ENCODE measurements at places on chromosomes 3 and 15. TPM values are rescaled to one million over a fixed set of nuclear protein-coding genes. Genes with fewer than 3 reads are reported as not detected.
A peak's percentile ranks its signal among the peaks of the same experiment; 100 is the strongest.

The TNNC1 gene
- total RNA-seq: 0.99 TPM

The XCR1 gene
- not detected for total RNA-seq

The RTP1 gene
- not detected for total RNA-seq

- no peak overlapping the region for H3K4me3 ChIP-seq
- no peak overlapping the region for H3K27ac ChIP-seq
- DNase-seq: no peak
- H3K4me1 ChIP-seq: no peaks in the 10 kb centered on the region
- H3K27me3 ChIP-seq: no peaks in the 10 kb centered on the region
These were observed 39.8 kb downstream of the GYG1 start for GRCh38 chr3:149031096-149031495.

DNA sequence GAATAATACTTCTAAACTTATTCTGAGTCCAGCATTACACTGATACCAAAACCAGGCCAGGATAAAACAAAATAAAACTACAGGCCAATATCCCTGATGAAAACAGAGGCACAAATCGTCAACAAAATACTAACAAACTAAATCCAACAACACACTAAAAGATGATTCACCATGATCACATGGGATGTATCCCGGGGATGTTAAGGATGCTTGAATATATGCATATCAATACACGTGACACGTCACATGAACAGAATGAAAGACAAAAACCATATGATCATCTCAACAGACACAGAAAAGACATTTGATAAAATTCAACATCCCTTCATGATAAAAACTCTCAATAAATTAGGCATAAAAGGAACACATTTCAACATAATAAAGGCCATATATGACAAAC is 91.5 kb downstream of the CSNK1G1 start:
- H3K4me1 ChIP-seq: no peaks in the 10 kb centered on the region
- no peak for DNase-seq
- H3K36me3 ChIP-seq: no peaks in the 10 kb centered on the region
- no peak overlapping the region for H3K27ac ChIP-seq
- H3K4me3 ChIP-seq: no peak overlapping the region

DNA sequence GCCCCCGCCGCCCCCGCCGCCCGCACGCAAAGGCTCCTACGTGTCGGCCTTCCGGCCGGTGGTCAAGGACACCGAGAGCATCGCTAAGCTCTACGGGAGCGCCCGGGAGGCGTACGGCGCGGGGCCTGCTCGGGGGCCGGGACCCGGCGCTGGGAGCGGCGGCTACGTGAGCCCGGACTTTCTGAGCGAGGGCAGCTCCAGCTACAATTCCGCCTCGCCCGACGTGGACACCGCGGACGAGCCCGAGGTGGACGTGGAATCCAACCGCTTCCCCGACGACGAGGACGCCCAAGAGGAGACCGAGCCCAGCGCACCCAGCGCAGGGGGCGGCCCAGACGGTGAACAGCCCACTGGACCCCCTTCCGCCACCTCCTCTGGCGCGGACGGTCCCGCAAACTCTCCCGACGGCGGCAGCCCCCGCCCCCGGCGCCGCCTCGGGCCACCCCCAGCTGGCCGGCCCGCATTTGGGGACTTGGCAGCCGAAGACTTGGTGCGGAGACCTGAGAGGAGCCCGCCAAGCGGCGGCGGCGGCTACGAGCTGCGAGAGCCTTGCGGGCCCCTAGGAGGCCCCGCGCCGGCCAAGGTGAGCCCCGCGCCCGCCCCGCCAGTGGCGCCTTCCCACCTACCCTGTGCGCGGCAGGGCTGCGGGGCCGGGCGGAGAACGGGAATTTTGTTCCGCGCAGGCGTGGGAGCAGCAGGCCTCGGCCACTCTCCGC is 2.4 kb downstream of the SKOR1 start:
- DNase-seq: no peak
- H3K27me3 ChIP-seq: peaks cover 77% of the 10 kb centered on the region
- H3K4me1 ChIP-seq: peaks cover 68% of the 10 kb centered on the region

DNA sequence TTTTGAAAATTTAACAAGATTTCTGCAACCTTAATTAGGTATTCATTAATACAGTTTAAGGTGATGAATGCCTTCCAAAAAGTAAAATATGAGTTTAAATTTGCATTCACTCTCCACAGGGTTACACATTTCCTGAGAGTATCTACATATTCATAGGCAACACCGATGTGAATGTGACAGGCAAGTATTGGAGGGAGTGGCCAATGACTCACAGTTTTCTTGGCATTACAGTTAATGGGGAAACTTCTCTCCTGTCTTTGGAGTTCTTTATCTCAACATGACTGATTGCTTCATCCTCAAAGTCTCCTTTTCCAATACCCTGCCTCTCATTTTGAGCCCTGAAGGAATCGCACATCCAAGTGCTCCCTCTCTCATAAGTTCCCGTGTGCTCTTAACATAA is 181.9 kb upstream of the CHL1 start:
- H3K36me3 ChIP-seq: no peaks in the 10 kb centered on the region
- no peak for DNase-seq
- H3K4me1 ChIP-seq: no peaks in the 10 kb centered on the region
- H3K27ac ChIP-seq: no peak overlapping the region

DNA sequence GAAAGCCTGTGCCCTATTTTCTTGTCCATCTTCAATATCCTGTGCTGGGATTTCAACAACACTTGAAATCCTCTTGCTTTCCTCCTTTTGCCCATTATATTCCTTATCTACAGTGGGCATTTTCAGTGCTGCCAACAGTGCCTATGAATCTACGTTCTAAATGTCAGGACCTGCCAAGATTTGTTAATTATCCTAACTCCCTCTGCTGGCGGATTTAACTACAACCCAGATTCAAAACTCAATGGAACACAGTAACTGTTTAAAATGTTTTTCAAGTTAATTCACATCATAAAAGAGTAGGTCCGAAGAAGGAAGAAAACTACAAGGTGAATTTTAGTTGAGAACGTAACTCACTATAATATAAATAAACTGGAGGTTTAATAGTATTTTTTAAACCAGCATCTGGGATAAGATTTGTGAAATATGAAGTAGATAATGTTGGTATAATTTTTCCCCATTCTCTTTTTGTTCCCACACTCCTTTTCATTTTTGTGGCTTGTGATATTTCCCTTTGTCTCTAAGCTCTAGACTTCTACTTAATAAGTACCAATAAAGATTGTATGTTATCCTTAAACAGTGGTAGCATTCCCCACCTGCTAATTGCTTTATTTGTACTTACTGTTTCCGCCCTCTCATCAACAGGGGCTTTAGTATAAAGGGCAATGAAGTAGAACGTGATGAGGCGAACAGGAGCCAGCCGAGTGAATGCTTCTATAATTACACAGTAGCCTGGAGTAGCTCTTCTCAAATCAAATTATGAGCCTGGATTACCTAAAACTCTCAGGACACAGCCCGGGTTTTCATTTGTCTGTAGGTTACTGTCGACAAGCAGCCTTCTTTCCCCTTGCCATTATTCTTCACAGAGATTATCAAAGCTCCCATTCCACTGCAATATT is 302.5 kb upstream of the ATP11B start:
- H3K4me3 ChIP-seq: no peak overlapping the region
- H3K27ac ChIP-seq: no peak overlapping the region
- DNase-seq: no peak

DNA sequence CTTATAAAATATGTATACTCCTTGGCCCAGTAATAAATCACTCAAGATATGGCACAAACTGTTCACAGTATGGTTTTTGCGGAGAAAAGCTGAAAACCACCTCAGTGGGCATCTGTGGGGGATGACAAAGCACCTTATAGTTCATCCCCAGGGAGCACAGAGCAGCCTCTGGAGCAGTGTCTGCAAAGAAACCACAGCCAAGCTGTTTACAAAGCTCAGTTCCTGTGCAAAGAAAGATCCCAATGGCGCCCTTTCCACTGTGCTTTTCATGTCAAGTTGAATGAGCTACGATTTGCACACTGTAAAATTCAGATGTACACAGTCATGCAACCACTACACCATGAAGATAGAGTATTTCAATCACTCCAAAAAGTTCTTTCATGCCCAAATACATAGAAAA is 2.5 kb upstream of the EFCC1 start:
- peaks cover 31% of the 10 kb centered on the region for H3K4me1 ChIP-seq
- H3K27me3 ChIP-seq: peaks cover 13% of the 10 kb centered on the region
- DNase-seq: no peak
- H3K27ac ChIP-seq: no peak overlapping the region
- H3K4me3 ChIP-seq: no peak overlapping the region

DNA sequence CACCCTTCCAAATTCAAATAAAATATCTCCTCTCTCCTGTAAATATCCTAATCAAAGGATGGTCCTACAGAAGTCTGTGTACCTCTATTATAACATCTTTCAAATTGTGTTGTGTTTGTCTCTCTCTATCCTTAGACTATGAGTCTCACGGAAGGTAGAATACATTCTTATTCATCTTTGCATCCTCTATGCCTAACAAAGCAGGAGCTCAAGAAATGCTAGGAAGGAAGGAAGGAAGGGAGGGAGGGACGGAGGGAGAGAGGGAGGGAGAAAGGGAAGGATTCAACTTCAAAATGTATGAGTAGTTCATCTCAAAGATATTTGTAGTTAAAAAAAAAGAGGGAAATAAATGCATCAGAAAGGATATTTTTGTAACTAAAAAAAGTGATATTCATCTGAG is 150.0 kb downstream of the RTP4 start:
- no peaks in the 10 kb centered on the region for H3K27me3 ChIP-seq
- no peaks in the 10 kb centered on the region for H3K4me1 ChIP-seq
- H3K4me3 ChIP-seq: no peak overlapping the region
- H3K27ac ChIP-seq: no peak overlapping the region

DNA sequence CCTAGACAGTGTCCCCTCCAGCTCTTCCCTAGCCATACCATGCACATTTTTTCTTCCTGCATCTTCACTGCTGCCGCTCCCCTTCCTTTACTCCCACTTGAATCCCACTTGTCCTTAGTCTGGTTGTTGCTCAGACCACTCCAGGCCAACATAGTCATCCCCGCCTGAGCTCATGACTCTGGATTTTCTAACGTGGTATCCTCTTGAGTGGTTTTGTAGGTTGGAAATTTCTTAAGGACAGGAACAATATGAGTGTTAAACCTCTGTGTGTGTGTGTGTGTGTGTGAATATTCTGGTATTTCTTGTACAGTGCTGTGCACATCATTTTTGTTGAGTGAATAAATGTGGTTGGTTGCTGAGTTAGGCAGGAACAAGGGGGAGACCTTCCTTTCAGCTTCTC is 3.1 kb downstream of the BAHD1 start:
- H3K27me3 ChIP-seq: no peaks in the 10 kb centered on the region
- no peak overlapping the region for H3K27ac ChIP-seq
- H3K36me3 ChIP-seq: no peaks in the 10 kb centered on the region
- DNase-seq: no peak
- peaks cover 48% of the 10 kb centered on the region for H3K4me1 ChIP-seq

DNA sequence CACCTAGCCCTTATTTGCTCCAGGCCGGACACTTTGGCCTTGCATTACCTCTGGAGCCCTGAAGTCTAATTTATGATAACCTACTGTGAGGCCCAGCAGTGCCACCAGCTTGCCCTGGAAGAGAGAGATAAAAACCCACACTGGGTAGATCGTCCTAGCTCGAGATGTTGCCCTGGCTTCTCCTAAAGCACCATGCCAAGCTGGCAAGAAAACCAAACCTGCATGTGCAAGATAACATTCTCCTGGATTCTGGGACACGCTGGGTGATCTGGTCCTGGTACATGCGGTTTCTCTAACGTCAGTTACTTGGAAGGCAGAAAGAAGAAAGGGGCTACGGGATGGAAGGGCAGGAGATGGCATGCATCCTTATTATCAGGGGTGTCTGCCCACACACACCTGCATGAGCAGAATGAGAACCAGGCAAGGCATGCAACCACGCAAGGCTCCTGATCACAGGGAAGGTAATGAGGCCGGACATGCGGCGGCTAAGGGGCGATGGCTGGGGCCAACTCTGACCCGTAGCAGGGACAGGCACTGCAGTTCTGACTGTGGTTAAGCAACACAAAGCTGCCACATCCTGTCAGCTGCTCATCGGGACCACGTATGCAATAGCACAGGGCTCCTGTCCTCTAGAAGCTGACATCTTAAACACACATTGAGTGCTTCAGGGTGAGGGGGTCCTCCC is 73.0 kb downstream of the OXNAD1 start:
- H3K4me1 ChIP-seq: no peaks in the 10 kb centered on the region
- peak; percentile 27 for DNase-seq
- no peak overlapping the region for H3K4me3 ChIP-seq
- H3K36me3 ChIP-seq: no peaks in the 10 kb centered on the region

DNA sequence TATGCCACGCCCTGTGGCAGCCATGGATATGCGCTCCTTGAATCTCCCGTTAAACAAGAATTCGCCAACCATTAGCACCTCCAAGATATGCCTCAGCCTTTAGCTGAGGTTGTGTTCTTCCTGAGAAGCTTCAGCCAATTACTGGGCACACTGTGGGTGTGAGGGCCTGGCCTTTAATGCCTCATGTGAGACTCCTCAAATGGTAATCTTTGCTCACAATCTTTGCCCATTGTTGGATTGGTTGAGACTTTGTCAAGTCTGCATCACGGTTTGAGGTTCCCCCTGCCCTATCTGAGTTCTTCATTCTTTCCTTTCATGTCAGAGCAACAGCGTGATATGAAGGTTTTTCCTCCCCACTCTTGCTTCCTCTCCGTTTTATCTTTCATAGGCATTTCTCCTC is 108.1 kb upstream of the CCDC54 start:
- H3K4me1 ChIP-seq: peaks cover 14% of the 10 kb centered on the region
- H3K4me3 ChIP-seq: no peak overlapping the region
- DNase-seq: no peak
- no peaks in the 10 kb centered on the region for H3K36me3 ChIP-seq
- H3K27ac ChIP-seq: no peak overlapping the region

GRCh38 chr15:99438224-99438585 is 127.6 kb upstream of the MEF2A start:
- no peak for DNase-seq
- H3K4me1 ChIP-seq: peaks cover 21% of the 10 kb centered on the region
- no peak overlapping the region for H3K27ac ChIP-seq
- H3K27me3 ChIP-seq: no peaks in the 10 kb centered on the region
- no peak overlapping the region for H3K4me3 ChIP-seq

- H3K27me3 ChIP-seq: no peaks in the 10 kb centered on the region
- no peak overlapping the region for H3K4me3 ChIP-seq
- H3K36me3 ChIP-seq: no peaks in the 10 kb centered on the region
These were observed 172.5 kb downstream of the MTHFS start for GRCh38 chr15:79724312-79724711.

- H3K27ac ChIP-seq: peak overlapping the region; percentile 7
- peaks cover 13% of the 10 kb centered on the region for H3K4me1 ChIP-seq
- DNase-seq: no peak
- H3K27me3 ChIP-seq: no peaks in the 10 kb centered on the region
These were observed 161.7 kb downstream of the MBNL1 start for GRCh38 chr3:152430223-152431002.

DNA sequence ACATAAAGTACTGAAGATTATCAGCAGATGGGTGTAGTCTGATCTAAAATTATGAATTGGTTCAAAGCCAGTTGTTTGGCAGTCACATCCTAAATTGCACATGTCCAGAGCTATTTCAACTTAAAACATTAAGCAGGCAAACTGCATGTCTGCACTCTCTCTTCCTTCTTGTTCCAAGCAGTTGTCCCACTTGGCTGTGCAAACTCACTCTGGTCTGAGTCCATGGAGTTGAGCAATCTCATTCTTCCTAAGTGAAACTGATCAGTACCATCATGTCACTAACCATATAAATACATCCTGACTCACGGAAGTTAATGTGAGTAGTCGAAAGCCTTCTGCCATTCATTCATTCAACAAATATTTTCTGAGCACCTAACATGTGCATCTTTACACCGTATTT is 353.0 kb downstream of the ROBO1 start:
- DNase-seq: peak; percentile 8
- H3K27ac ChIP-seq: no peak overlapping the region
- H3K4me3 ChIP-seq: no peak overlapping the region
- H3K36me3 ChIP-seq: no peaks in the 10 kb centered on the region
- H3K4me1 ChIP-seq: no peaks in the 10 kb centered on the region
- no peaks in the 10 kb centered on the region for H3K27me3 ChIP-seq
